Amniotic stem cell (primary cell): ENCODE measurements at places on chromosomes 7 and 10.
A peak's percentile ranks its signal among the peaks of the same experiment; 100 is the strongest.

GRCh38 chr10:124403548-124403947 is 15.2 kb downstream of the OAT start:
- peak; percentile 72 for DNase-seq

- no peak for DNase-seq
These were observed 65.1 kb downstream of the PPP1R3C start for GRCh38 chr10:91567815-91568214.

- no peak for DNase-seq
These were observed 98.0 kb upstream of the ZNF722 start for GRCh38 chr7:63900394-63901203.

DNA sequence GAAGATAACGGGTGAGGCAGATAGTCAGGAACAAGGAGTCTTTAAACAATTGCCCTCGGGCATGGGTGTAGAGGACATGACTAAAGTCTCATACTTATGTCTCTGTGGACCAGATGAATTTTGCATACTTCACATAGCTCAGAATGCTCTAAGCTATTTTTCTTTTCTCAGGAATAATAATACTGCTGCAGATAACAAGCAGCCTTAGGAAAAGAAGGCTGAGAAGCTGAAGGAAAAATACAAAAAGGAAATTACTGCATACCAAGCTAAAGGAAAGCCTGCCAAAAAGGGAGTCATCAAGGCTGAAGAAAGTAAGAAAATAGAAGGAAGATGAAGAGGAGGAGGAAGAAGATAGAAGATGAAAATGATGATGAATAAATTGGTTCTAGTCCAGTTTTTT is 13.4 kb upstream of the ERCC6 start:
- peak; percentile 95 for DNase-seq

DNA sequence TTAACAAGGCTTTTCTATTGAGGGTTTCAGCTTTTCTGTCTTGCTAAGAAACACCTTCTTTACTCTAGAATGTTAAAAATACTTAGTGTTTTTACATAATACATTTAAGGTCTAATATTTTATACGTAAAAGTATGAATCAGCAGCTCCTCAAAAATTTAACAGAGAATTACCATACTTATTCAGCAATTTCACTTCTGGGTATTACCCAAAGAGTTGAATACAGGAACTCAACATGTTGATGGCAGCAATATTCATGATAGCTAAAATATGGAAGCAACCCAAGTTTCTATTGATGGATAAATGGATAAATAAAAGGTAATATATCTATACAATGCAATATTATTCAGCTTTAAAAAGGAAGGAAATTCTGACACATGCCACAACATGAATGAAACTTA is 9.7 kb upstream of the OR13A1 start:
- no peak for DNase-seq

- peak; percentile 88 for DNase-seq
These were observed 1.5 kb downstream of the PTPN12 start for GRCh38 chr7:77538281-77539212.

DNA sequence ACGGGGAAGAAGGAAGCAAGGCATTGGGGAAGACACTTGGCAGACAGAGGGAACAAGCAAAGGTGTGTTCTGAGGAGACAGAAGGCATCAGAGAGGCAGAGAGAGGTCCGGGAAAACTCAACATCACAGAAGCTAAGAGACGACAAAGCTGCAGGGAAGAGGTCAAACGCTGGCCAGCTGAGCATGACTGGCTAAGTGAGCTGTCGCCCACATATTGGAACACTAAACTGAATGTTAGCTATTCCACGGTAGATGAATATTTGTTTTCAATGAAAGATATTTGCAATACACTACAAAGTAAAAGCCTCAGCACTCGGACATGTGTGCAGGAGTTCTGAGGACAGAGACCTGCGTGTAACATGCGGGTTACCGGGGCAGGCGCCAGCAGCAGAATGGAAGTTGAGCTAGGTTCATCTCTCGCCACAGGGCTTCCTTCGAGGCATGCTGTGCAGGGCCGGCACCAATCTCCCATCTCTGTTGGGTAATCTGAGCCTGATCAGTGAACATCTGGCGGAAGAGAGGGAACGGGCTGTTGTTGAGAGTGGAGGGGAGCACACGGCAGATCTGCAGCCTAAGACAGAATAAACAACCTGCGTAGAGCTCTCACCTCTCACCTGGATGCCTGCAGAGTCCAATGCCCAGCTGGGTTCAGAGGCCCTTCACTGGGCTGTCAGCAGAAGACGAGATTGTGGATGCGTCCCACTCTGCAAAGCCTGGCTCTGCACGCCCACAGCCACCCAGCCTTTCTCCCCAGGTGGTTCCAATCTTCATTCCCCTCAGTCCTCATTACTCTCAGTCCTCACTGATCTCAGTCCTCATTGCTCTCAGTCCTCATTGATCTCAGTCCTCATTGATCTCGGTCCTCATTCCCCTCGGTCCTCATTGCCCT is 35.9 kb downstream of the INSIG1 start:
- no peak for DNase-seq

GRCh38 chr7:48114115-48114514 is 25.1 kb downstream of the UPP1 start:
- no peak for DNase-seq

DNA sequence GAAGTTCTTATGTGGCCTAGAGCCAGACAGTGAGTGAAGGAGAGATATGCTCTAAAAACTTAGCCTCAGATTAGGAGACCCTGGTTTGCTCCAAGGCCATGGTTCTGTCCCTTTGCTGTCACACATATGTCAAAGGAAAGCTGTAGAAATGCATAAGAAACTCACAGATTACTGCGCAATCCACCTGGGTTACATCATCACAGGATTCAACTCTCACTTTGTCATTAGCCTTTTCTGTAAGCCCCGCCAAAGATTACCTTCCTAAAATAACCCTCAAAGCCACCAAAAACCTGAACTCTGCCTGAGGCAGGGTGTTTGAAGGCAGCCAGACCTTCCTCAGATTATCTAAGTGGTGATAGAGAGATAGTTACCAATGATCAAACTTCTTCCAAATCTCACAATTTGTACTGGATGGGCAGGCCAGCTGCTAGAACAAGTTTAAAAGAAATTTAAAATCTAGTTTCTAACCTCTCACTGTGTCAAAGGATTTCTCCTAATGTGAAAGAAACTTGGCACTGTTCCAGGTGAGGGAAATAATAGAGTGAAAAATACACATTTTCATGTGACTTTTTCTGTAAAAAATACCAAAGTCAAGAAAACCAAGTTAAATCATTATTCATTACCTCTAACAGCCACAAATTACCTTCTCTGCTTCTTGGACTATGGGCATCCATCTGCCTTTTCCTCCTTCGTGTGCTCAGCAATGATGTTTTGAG is 567.2 kb downstream of the SUGCT start:
- no peak for DNase-seq

GRCh38 chr7:139341776-139342226 is 664 bp downstream of the FMC1 start:
- DNase-seq, result no peak

DNA sequence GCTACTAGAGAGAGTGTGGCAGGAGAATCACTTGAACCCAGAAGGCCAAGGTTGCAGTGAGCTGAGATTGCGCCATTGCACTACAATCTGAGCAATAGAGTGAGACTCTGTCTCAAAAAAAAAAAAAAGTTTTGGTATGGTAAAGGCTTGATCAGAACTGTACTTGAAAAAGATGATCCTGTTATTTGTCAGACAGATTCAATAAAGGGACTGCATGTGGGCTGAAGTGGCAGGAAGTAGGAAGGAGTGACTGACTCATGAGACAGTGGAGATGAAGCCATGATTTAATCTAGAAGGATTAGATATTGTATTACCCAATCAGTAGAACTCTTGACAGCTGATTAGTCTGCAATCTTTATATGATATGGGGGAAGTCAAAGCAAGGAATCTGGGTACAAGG is 2.7 kb upstream of the TMEM254 start:
- DNase-seq, result no peak

- no peak for DNase-seq
These were observed 178.3 kb downstream of the GRID1 start for GRCh38 chr10:86188326-86188725.

DNA sequence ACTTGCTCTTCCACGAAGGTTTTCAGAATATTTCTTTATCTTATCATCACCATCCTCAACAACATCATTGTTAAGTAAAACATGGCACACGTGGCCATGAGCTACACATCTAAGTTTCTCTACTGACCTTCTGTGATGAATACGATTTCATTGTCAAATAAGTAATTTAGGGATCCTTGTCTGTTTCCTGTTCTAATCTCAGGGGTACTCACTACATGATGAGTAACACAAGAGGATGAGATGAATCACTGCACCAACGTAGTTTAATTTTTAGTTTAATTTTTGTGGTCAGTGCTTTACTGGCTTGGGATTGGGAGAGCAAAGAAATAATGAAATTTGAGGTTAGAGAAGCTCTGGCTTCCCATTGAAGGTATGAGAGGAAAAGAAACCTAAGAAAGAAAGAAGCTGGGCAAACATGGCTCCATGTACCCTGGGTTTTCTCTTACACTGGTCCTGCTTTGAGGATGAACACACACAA is 461.9 kb upstream of the KLF6 start:
- DNase-seq, result peak; percentile 48

- DNase-seq, result no peak
These were observed 14.1 kb downstream of the BRI3 start for GRCh38 chr7:98295467-98296192.

DNA sequence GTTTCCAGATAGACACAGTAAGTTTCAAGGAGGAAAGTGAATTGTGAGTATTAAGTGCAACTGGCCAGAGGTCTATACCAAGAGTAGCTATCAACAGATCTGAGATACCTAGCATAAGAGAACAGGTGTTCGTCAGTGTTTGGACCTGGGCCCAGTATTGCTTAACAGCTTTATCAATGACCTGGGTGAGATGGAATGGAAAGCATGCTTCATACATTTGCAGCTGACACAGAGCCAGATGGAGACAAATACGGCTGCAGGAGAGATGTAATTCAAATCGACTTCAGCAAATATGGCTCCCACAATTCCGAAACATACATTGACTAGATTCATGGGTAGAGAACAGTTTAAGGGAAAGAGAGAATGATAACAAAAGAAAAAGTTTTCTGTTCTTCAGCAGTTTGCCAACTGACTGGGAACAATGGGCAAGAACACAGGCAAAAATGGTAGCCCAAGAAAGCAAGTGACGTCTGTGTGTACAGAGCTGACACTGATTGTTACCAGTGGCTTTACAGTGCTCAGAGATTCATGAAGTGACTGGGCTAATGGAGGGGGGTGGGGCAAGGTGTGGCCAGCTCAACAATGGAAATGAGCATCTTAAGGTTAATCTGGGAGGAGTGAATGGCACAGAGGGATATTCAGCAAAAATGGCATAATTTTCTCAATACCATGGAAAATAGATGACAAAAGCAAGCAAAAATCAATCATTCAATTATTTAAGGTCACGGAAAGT is 28.0 kb upstream of the COBL start:
- no peak for DNase-seq

DNA sequence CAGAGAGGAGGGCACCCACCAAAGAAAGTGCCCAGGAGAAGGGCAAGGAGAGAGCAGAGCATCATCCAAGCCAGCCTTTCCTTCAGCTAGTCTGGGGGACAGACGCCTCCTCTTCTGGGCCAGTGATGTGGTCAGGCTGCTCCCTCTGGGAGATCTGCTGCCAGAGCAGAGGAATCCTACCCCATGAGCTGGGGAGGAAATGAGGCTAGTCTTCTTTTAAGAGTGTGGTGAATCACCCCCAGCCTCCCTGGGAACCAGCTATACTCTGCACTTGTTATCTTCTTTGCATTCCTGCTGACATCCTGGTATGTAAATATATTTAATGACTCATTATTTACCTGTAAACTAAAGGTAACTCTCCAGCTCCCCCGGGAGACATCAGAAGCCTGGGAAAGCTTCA is 41.6 kb upstream of the EPHB6 start:
- DNase-seq, result peak; percentile 61

DNA sequence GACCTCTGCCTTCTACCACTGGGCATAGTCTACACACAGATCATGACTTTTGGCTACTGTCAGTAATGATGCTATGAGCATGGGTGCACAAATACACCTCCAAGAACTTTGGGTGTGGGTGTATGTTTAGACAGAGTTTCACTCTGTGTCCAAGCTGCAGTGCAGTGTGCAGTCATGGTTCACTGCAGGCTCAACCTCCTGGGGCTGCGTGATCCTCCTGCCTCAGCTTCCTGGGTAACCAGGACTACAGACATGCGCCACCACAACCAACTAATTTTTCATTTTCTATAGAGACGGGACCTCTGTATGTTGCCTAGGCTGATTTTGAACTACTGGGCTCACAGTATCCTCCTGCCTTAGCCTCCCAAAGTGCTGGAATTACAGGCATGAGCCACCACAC is 194.4 kb downstream of the NSUN6 start:
- no peak for DNase-seq

GRCh38 chr7:80110376-80110775 is 24.3 kb upstream of the GNAI1 start:
- no peak for DNase-seq

DNA sequence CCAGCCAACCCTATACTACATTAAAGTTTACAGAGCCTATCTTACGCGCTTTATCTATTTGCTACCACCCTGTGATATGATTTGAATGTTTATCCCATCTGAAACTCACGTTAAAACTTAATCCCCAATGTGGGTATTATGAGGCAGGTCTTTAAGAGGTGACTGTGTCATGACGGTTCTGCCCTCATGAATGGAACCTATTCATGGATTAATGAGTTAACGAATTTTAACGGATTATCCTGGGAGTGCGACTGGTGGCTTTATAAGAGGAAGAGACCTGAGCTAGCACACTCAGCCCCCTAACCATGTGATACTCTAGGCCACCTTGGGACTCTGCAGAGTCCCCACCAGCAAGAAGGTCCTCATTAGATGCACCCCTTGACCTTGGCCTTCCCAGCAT is 37.8 kb downstream of the SRPK2 start:
- DNase-seq, result no peak

DNA sequence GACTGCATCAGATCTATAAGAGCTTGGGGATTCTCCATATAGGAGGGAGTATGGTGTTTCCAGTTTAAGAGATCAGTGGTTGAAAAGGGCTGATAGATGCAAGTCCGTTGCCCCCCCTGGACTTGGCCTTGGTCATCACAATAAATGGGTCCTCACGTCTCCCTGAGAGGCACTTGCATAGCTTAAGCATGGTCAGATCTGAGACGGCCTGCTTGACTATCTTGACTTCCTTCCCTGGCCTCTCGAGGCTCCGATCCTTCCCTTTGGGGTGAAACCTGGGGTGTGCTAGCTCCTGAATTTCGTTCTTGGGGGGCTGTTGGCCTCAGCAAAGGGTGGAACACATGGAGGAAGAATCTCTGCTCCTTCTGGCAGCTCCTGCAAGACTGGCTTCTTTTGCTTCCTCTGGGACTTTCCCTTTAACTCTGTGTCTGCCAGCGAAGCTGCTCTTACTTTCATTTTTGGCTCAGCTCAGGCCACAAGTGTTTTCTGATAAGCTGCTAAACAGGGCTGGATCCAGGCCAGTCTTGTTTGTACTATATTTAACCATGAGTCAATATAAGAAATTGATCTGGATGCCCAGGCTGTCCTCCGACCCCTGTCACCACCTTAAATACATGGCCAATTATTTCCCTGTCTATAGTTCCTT is 11.2 kb upstream of the ZNF485 start:
- DNase-seq, result no peak

- DNase-seq, result no peak
These were observed 85.4 kb upstream of the CHCHD3 start for GRCh38 chr7:133167300-133167699.
